ENCODE measurements at places on chromosomes 2 and 18.

GRCh38 chr2:100902817-100903405 lies 83.0 kb downstream of the NPAS2 start:
- DNase-seq = no peak

DNA sequence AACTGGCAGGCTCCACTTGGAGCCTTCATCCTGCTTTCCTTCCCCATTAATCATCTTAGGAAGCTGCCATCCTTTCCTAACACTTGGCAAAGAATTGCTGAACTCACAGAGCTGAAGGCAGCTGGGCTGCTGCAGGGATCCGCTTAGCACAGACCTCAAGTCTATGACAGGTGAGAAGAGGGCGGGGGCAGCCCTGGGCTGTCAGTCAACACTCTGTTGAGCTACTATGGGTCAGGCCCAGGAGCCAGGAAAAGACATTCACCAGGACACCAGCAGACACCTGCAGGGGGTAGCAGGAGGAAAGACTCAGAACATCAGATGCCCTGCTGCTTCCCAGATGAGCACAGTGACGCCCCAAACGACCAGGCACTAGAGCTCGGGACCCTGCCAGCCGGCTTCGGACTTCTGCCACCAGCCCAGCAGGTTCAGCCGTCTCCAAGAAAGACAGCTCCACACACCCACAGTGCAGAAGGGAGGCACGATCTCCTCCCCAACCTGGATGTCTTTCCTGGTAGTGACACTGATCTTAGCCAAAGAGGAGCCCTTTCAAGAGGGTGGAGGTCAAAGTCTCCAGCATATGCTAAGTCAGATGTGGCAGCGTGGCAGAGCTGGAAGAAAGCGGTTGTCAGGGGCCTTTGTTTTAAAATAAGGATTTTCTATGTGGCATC lies 55.2 kb downstream of the SNORC start:
- DNase-seq = no peak

- DNase-seq = no peak
Observed at GRCh38 chr2:230774348-230774951, 61.8 kb downstream of the CAB39 start.

DNA sequence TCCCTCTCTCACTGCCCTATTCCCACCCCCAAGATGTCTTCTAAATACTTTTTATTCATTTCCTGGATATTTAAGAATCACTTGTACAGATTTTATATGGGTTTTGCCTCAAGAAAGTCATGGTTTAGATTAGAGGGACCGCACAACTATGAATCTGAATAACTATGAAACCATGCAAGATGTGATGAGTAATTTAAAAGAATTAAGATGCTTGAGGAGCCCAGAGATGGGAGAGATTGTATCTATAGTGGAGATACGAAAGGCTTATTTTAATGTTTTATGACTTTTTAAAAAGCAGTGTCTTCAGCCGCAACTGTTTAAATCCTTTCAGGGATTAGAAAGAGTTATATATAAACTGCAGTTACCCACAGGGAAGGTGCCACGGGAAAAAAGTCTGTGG lies 324.1 kb downstream of the LPIN1 start:
- DNase-seq = no peak

GRCh38 chr2:200311139-200311538 lies 4.6 kb downstream of the SPATS2L start:
- no peak for DNase-seq

Measured in activated CD4-positive, alpha-beta T cell treated with anti-CD3 and anti-CD28 coated beads, Interleukin-2, Interleukin-6, amounts not matched to agents 100 ng/mL and 50 ng/mL, durations not matched to agents 16 hours and 8 hours (primary cell).